Right kidney (tissue), 9 donors: ENCODE measurements at places on chromosomes 1 and 21.
A peak's percentile ranks its signal among the peaks of the same experiment; 100 is the strongest.

DNA sequence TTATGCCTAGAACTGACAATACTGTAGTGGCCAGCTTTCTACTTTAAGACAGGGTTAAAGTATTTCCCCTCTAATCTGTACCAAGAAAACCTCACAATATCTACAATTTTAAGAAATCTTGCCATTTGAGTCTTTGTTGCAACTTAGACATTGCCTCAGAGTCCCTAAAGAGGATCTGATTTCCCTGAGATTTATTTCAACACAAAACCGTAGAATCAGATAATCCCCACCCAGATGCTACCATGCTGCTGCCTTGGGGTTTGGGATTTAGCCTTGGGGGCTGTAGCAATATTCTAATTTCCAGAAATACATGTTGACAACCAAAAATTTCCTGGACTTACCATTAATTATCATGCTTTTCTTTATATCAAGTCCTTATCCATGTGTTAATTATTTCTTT, 50.3 kb upstream of the DENND1B start:
- DNase-seq = no peak

GRCh38 chr1:59292562-59292961, 4.3 kb upstream of the FGGY start:
- no peak for DNase-seq

DNA sequence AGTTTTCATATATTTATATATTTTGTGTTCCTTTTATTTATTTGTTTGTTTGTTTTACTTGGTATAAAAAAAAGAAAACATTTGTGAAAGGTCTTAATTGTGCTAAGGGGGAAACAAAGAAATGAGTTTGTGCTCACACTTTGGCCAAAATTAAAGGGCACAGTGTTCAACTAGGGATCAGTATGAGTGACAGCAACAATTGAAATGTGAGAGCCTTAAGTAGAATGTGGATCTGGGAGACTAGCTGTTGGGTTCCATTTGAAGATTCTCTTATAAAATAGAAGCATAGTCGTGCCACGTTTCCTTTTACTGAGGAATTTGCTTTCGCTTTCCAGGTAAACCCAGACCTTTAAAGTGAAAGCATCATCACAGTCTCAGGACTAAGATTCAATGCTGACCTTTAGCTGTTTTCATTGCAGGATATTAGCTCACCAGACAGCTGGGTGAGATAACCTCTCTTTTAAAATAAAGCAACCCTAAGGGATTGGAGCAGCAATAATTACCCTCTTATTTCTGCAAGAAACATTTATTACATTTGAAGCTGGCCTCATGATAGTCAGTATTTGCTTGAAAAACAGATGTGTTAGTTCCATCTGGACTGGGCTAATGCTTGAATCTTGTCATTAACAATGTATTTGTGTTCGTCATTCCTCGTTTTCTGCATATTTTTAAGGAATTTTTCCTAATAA, 37.1 kb upstream of the CD55 start:
- DNase-seq = no peak

DNA sequence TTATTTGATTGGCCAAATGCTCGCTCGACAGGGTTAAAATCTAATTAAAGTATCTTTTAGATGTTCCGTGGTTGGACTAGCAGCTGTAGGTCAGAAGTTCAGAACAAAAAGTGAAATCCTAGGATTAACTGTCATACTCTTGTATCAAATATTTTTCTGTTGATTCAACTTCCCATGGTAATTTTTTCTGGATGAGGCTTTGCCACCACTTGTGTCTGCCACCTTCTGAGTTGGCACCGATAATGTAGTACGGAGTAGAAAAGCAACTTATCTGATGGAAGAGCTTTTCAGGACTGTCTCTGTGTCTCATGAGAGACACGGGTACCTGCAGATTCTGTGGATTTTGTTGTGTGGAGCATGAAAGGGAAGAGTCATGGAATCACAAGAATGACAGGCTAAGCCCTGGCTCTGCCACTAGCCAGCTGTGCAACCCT, 44.6 kb upstream of the CNN3 start:
- no peak for DNase-seq

- no peak for DNase-seq
Observed at GRCh38 chr1:151039521-151039920, 3.1 kb downstream of the BNIPL start.

GRCh38 chr1:173507205-173507846, 30.2 kb downstream of the PRDX6 start:
- peak; percentile 59 for DNase-seq

GRCh38 chr1:157197906-157198435, 59.8 kb upstream of the ETV3 start:
- DNase-seq = no peak

DNA sequence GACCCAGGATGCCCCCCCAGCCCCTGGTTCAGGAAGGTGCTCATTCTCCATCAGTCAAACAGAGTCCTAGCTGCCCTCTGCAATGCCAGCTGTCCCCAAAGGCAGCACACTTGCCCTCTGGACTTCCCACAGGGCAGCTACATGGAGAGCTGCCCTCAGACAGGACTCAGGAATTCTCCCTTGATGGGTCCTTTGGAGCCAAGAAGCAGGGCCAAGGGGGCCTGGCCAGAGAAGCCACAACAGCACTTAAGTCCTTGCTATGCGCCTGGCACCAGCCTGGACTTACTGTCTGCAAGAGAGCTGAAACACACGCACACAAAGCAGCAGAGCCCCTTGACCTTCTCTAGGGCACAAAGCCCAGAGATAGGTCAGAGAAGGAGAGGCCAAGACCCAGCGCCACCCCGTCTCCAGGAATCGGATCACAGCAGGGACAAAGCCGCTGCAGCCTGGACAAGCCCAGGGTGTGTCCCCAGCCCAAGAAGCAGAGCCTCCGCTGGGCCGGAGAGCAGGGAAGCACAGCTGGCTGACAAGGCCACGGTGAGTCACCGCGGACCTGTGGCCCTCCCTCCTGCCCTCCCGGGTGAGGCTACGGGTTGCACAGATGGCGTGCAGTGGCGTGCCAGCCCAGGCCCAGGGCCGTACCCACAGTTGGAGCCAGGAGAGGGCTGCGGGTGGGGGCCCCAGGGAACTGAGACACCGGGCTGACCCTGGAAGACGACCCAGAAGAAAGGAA, 1.7 kb downstream of the WNT9A start:
- peak; percentile 75 for DNase-seq

- DNase-seq = no peak
Observed at GRCh38 chr1:214111796-214112195, 124.0 kb downstream of the PROX1 start.

DNA sequence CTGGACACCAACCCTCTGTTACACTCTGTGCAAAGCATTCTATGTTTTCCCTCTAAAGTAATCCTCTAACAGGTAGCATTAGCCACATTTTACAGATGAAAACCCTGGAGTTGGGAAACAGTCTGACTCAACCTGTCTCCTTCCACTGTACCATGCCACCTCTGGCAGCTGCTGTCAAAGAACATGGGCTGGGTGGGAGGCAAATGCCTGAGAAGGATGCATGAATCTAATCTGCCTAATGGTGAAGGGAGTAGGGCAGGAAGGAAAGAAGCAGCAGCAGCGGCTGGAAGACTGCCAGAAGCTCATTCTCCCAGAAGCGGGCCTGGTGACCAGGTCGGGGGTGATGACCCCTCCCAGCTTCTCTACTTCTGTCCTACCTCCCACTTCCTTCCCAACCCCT, 21.7 kb downstream of the LRRC71 start:
- no peak for DNase-seq
